ENCODE measurements at places on chromosomes 12 and 14.

DNA sequence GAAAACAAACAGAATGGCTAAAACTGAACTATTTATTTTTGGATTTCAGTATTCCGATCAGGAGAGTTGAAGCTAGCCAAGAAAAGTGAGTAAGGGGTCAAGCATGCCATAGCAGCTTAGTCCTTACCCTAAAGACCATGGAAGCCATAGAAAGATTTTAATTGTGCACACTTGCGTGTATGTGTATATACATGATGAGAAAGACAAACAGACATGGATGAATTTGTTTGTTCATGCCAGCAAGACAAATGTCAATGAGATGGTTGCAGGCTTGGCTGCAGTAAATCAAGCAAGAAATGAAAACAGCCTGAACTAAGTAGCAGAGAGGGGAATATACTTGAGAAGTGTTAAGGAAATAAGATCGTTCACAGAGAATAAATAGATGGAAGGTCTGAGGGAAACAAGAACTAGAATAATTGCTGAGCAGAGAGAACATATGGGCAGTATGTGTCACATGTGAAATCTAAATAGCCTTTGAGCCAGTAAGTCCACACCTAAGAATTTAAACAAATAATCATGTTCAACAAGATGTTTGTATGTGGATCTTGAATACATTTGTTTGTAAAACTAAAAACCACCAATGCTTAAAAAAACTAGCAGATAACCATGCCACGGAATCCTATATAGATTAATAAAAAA lies 14.8 kb downstream of the SNW1 start:
- no peak for DNase-seq

GRCh38 chr14:91599994-91600393 lies 89.9 kb upstream of the PPP4R3A start:
- DNase-seq, result no peak

DNA sequence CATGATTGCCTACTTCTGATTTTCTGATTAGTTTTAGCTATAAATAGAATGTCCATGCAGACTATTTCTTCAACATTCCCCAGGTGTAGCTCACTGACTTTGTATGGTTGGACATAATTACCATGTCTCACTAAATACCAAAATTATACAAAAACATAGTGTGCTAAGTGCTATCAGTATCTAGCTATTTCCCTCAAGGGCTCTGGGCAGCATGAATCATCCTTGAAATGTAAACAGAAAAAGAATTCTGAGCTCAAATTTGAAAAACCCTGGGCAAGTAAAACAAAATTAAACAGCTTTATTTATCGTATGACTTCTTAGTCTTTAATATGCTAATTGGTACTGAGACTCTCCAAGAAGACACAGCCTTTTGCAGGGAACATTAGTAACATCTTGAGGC lies 82.9 kb downstream of the SPATA7 start:
- no peak for DNase-seq

GRCh38 chr14:51291016-51291415 lies 51.0 kb downstream of the TMX1 start:
- DNase-seq, result no peak

- no peak for DNase-seq
Measured at GRCh38 chr12:99769396-99769980, 121.9 kb downstream of the GARIN6 start.

DNA sequence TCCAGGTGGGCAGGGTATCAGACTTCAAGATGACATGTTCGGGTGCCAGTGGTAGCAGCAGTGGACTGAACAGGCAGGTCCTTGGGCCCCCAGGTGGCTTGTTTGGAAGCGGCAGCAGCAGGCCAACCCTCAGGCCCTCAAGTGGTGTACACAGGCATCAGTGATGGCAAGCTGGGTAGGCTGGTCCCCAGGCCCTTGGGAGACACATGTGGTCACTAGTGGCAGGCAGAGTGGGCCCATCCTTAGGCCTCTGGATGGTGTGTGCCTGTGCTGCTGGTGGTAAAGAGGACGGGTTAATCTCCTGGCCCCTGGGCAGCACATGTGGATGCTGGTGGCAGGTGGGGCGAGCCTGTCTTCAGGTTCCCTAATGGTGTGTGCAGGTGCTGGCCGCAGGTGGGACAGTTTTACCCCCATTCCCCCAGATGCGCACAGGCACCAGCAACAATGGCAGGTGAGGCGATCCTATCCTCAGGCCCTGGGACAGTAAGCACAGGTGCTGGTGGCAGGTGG lies 8.0 kb downstream of the OAS2 start:
- DNase-seq, result no peak

GRCh38 chr14:102777711-102778337 lies 575 bp downstream of the TRAF3 start:
- no peak for DNase-seq

- DNase-seq, result no peak
Measured at GRCh38 chr12:32265456-32265855, 133.9 kb upstream of the FGD4 start.

DNA sequence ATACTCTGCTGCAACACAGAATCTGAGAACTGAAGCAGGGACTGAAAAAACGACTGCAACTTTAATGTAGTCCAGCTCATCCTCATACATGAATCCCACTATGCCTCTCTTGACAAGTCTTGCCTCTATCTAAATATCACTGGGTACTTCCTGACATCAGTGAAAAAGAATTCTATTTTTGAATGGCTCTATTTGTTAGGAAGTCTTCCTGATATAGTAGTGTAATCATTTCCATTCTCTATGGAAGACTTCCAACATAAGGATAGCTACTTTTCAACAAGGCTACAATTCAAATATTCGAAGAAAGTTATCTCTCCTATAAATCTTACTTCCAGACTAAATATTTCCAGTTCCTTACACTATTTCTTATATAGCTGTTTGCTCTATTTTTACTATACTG lies 167.5 kb downstream of the MDGA2 start:
- no peak for DNase-seq

GRCh38 chr12:106519607-106520021 lies 63.2 kb upstream of the RFX4 start:
- no peak for DNase-seq

DNA sequence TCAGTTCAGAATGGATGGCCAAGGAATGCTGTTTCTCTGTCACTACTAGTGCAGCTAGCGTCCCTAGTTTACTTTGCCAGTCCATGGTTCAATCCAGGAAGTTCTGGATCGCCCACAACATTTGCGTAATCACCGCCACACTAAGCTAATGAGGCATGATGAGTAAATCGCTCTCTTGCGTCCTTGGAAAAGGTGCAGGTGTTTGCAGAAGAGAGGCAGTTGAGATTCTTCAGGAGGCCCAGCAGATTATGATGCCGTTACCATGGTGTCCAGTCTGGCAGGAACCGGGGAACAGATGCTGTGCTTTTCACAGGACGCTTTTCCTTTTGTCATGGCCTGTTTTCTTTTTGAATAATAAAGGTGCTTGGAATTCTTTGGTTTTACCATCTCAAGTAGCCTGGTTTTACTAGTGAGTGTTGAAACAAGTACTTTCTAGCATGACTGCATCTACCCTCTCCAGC lies 9.0 kb downstream of the TPH2 start:
- DNase-seq, result no peak

GRCh38 chr12:128543460-128543859 lies 276.5 kb downstream of the TMEM132C start:
- DNase-seq, result no peak

- no peak for DNase-seq
Measured at GRCh38 chr14:22381408-22381760, 207.6 kb downstream of the DAD1 start.

- DNase-seq, result no peak
Measured at GRCh38 chr14:75182821-75183220, 6.4 kb upstream of the TMED10 start.

DNA sequence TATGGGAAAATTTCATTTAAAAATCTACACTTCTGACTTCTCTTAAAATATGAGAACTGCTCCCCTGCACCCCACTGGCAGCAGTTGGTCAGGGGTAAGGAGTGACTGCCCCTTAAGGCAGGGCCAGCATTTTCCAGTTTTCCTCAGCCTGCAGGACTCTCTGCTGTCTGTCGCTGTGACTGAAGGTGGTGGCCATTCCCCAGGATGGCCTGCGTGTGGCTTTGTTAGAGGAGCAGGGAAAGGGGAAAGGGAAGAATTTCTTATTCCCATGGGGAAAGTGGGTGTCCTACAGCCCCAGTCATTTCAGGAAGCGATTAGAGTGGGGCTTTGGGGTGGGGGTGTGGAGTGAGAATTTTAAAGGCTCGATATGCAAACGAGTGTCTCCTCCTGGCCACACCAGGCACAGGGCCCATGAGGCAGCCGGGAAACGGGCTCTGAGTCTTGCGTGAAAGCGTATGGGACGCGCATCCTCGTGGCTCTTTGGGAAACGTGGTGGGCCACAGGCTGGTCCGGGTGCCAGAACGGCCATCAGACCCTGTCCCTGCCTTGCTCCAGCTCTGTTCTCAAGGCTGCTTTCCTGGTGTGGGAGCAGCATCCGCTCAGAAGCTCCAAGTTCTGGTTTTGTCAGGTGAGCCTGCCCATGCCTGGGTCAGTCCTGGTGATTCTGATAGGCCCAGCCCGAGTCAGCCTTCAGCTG lies 23.5 kb downstream of the ADGRD1 start:
- no peak for DNase-seq

GRCh38 chr14:42110167-42110566 lies 503.5 kb downstream of the LRFN5 start:
- peak; percentile 27 for DNase-seq

- peak; percentile 56 for DNase-seq
Measured at GRCh38 chr14:93536945-93537344, 106.2 kb downstream of the UNC79 start.

GRCh38 chr14:70995211-70995610 lies 88.0 kb downstream of the PCNX1 start:
- DNase-seq, result no peak

DNA sequence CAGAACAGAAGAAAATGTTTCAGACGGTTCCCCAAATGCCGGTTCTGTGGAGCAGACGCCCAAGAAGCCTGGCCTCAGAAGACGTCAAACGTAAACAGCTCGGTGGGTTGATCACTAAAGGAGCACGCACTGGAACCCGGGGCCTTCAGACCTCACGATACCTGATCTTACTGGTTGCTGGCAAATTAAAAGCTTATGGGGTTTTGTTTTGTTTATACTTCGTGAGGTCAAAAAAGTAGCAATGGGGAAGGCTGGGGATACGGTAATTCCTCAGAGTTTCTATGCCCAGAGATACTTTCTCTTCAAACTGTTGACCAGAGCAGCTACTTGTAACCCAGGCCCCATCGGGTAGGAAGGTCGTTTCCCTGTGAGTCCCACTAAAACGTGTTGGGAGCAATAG lies 1.7 kb downstream of the CDKN1B start:
- peak; percentile 11 for DNase-seq

GRCh38 chr12:14618983-14619382 lies 51.3 kb upstream of the PLBD1 start:
- DNase-seq, result peak; percentile 40

DNA sequence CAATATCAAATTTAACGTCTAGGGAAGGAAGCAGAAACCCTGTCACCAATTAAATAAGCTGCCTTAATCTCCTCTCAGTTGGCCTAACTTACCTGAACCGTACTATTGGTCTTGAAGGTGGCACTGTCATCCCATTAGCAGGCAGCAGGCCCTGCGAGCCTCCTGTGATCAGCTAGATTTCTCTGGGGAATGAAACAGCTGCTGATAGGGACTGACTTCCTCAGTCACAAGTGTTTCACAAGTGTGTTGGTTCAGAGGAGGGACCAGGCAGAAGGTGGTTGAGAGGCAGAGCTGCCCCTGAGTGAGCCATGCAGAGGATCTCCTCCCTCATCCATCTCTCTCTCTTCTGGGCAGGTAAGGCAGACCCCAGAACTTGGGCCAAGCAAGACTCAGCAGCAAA lies 166.8 kb downstream of the DAD1 start:
- peak; percentile 48 for DNase-seq

DNA sequence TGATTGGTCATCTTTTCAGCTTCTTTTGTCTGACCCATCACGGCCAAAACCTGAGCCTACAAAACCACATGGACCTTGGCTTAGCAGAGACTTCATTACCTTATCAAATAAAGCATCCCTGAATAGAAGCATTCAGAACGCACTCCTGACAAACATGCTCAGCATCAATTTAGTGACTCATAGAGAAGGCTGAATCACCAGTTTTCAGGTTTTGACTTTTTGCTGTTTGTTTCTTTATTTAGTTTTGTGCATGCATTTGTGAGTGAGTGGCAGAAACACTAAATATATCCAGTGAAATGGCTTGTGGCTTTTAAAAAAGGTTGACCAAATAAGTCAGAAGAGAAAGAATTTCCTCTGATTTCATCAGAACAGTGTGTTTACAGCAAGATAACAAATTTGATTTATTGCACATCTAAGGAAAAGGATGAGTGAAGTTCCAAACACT lies 19.0 kb upstream of the OVCH1 start:
- no peak for DNase-seq

DNA sequence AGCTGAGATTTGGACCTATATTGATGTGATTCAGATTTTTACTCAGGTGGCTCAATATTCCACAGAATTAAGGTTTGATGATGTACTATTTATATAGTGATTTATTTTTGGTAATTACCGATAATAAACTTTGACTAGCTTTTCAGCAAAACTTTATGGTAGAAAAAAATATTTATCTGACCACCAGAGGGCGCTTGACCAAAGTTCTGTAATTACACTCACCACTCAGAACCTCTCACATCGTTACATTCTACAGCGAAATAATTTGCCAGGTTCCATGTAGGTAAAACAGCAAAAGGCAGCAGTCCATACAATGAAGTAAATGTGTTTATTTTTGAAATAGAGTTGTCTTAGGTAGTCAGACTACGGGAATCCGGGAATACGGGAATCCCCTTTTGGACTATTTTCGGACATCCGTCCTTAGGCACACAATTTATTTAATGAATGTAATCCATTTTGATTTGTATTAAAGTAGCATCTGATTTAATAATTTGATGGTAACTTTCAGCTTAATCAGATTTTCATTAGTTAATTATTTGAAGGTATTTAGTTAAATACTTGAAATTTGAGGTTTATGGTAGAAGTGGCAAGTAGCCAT lies 143.0 kb upstream of the DDHD1 start:
- peak; percentile 59 for DNase-seq

- DNase-seq, result no peak
Measured at GRCh38 chr14:79437951-79438350, 773.4 kb downstream of the DIO2 start.

DNA sequence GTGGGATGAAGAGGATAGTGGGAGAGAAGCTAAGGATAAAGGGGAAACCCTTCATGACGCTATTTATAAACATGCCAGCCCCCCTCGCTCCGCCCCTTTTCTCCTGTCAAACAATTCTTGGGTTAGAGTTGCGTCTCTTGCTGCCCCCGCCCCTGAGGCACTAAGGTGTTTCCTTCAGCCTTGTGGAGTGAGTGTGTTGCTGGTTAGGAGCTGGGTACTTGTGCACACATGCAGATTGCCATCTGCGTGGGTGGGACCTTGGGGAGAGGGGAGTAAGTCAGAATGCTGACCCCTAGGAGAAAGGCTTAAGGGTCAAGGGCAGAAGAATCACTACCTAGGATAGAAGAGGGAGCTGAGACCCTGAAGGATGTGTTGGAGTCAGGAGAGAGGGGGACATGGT lies 5.4 kb downstream of the FOXJ2 start:
- no peak for DNase-seq

- no peak for DNase-seq
Measured at GRCh38 chr14:56976211-56976610, 165.9 kb upstream of the OTX2 start.

DNA sequence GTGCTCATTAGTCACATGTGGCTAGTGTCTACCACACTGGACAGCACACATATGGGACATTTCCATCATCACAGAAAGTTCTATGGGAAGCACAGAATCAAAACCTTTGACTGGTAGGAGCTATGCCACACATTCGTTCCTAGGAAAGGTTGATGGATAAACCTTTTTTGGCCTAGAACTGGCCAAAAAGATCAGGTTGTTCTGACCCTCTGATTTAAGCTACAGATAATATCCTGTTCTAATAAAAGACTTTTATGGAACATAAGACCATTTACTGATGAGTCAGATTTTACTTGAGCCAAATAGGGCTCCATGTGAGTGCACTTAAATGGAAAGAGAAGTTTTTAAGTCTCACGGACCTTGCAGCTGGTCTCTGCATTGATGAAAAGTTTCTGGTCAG lies 143.2 kb downstream of the SLC15A4 start:
- no peak for DNase-seq
